Activated CD4-positive, CD25-positive, alpha-beta regulatory T cell treated with anti-CD3 and anti-CD28 coated beads, Interleukin-2, amount 50 U/mL, for 24 hours (primary cell): ENCODE measurements at places on chromosomes 7 and 10.
A peak's percentile ranks its signal among the peaks of the same experiment; 100 is the strongest.

GRCh38 chr10:11603741-11604140 is 7.7 kb downstream of the USP6NL start:
- ATAC-seq, result no peak

DNA sequence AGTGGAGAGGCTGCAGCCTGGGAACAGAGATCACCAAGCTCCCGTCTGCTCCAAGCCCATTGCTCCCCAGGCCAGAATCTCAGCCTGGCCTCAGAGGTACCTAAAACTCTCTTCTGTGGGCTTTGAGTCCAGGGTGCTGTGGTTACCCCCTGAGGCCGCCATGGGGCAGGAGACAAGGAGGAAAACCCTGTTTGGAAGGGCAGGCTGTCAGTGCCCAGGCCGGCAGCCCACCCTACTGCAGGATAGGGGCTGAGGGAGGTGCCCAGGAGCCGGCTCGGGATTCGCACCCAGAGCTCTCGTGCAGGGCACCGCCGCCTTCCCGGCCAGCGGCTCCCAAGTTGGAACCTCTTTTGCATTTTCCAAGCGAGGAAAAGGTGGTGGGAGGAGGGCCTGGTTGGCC is 24.5 kb downstream of the UNCX start:
- no peak for ATAC-seq

DNA sequence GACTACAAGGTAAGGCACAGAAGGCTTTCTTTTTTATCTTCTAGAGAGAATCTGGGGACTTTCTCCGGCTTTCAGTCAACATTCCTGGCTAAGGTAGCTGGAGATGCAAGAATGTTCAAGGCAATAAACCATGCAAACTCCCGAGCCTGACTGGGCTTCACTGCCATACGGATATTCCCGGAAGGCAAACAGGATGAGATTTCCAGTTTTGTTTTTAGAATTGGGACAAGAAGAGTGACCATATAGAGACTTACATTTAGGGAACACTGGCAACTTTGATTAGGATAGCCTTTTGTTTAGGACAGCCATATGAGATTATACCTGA is 269 bp downstream of the CALD1 start:
- ATAC-seq, result no peak

DNA sequence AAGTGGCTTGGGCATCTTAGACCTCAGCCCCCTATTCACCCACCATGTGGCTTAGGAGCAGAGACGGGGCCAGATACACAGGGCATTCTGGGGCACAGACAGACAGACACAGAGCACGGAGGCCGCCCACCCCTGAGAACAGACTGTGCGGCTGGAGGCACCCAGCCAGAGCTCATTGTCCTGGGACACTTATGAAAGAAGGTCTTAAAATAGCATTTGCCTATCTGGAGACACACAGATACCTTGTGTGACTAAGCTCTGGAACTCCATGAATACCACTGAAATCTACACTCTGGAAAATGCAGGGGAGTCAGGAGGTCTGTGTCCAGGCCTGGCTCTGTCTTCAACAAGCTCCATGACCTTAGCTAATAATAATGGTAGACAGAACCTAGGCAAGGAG is 41.4 kb upstream of the ADO start:
- no peak for ATAC-seq

GRCh38 chr10:86265236-86265894 is 101.2 kb downstream of the GRID1 start:
- ATAC-seq, result no peak

- no peak for ATAC-seq
Measured at GRCh38 chr7:44265728-44266127, 59.7 kb downstream of the CAMK2B start.

GRCh38 chr7:98659756-98660155 is 42.7 kb downstream of the NPTX2 start:
- no peak for ATAC-seq

GRCh38 chr10:126203746-126204145 is 184.5 kb downstream of the ADAM12 start:
- no peak for ATAC-seq

DNA sequence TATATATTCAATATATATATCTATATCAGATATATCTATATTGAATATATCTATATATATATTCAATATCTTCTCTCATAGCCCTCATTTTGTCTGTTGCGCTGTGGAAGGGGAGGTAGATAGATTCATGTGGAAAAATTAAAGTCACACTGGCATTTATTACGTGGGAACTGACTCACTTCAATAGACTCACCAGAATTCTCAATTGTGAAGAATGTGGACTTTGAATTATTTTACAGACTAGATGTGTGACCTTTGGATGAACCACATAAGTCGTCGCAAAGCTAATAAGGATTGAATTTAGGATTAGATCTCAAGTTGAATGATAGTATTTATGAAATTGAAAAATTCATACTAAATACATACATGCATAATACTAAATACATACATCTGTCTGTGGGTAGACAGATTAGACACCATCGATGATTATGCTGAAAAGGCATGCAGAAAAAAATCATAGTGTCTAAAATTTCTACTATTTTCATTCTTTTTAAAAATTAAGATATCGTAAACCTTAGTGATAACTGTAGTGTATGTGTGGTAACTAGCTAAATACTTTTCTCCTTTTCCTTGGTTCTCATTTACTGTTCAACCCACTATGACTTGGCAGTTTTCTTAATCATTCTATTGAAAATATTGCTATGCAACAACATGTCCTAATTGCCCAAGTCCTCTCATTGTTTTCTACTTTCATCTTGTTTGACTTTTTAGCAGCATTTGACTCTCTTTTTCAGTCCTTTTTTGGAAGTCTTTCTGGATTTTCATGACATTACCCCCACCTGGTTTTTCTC is 61.8 kb upstream of the A1CF start:
- ATAC-seq, result no peak

DNA sequence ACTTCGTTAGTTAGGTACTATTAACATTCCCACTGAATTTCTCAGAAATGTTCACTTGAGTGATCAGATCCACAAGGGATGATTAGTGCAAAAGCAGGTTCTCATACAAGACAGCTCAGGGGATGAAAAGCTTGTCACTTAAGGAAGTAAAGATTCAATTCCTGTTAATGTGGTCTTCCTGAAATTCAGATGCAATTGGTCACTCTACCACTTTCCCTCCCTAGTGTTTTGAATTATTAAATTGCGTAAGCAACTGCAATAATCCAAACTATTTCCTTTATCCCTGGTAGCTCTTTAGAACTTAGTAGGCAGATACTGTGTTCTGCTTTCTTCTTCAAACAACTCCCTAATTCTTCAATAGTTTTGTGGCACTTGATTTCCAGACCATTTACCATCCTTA is 121.4 kb downstream of the MAGI2 start:
- no peak for ATAC-seq

- no peak for ATAC-seq
Measured at GRCh38 chr7:75884476-75884875, 5.6 kb downstream of the RHBDD2 start.

DNA sequence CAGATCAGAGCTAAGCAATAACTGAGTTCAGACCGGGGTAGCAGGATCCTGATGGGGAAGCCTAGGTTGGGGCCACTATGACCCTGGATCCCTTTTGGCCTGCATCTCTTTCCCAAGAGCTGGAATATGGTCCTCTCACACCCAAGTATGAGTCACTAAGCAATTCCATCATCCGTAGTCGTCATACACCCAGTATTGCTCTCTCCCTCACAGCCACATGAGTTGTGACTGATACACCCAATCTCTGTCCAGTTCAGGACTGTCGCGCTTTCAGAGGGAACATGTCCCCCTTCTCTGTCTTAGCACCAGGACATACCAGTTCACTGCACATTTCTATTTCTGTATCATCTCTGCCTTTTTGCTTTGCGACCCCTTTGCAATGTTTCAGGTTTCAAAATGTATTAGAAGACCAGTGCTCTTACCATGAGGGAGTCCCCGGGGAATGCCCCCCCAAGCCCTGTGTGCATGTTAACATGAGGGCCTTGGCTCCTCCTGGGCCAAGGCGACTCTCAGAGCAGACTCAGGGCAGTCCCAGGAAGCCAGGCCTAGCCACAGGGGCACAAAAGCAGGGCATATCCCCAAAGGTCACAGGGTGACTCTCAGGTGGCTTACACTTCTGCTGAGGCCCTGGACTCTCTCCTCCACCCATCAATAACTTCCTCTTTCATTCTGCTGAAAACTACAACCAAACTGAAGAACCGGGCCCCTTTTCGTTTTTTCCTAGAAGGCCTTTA is 75.3 kb upstream of the SAMD8 start:
- ATAC-seq, result peak; percentile 25

DNA sequence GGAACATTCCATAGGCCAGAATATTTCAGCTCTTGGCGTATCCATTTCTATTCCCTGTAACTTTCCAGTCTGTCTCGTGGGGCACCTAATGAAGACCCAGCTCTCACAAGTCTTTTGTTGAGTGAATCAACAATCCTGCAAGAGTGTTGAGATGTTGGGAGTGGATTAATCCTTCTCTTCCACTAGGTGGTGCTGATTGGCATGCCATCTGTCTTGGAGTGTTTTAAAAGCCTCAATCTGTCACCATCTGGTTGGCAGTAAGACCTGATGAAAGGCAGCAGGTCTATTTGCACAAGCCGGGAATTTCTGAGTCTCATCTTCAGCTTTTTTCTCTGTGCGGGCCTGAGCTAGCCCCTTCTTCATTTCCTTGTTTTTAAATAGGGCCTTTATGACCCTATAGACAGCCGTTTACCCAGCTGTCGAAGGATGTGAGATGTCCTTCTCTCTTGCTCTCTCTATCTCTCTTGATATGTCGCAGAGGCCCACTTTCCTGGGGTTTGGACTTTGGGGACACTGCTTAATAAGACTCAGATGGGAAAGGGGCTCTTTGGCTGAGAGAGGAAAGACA is 180.5 kb downstream of the ZNF365 start:
- no peak for ATAC-seq

DNA sequence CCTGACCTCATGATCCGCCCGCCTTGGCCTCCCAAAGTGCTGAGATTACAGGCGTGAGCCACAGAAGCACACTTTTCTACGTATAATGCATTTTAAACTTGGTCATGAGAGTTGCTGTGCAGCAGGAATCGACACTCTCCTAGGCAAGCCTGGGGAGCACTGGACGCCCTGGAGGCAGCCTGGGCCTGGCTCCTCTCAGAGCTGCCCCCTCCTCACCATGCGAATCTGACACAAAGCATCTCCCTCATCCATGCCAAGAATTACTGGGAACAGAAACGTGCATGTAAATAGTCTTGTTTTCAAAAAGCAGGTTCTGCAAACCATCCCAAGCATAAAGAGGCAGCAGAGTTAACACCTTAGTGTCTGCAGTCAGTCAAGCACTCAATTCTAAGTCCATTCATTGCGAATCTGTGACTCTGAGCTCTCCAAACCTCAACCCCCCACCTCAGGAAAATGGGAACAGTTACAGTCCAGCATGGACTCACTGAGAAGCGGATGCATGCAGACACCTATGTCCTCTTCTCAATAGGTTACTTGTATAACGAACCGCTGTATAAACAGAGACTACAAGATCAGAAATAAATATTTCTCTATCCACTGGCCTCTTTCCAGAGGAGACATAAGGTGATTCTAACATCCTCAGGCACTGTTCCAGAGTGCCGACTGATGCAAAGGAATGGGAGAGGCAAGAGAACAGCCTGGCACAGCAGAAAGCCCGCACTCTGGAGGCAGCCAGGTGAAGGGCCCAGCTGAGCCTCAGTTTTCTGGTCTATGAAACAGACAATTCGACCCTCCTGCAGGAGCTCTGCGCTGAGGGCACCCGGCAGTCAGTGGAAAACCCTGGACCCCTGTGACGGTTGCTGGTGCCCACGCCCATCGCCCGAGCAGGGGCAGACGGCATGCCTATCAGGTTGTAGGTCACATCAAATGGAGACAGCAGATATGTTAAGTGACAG is 68.9 kb downstream of the MAD1L1 start:
- no peak for ATAC-seq

DNA sequence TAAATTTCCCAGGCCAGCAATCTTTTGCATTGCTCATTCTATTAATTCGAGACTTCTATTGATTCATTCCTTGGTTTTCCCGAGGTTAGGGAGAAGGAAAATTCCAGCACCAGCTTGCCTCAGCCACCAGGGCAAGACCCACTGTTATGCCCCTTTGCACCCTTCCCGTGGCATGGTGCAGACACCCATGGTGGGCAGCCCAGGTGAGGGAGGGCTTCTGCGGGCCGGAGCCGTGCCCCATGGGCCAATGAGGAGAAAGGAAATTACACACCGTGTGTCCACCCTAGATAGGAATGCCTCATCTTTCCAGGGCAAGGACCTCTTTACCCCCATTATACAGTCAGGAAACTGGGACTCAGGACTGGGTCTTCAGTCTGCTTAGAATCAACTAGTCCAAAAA is 4.5 kb upstream of the GRID1 start:
- ATAC-seq, result no peak

DNA sequence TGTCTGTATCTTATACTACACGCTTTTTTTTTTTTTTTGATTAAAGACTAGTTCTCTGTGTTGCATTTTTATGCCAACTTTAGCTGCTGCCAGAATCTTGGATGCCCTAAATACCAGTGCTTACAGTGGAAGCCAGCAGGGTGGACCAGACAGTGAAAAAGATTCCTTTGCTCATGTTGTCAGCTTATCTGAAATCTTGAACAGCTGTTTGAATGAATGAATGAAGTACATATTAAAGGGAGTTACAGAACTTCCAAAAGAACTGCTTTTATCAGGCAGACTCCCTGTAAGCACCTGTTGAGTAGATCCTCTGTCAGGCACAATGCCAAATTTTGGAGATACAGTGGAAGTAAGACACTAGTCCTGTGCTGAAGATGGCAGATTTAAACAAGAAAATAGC is 184.9 kb downstream of the PPP1R9A start:
- ATAC-seq, result no peak

DNA sequence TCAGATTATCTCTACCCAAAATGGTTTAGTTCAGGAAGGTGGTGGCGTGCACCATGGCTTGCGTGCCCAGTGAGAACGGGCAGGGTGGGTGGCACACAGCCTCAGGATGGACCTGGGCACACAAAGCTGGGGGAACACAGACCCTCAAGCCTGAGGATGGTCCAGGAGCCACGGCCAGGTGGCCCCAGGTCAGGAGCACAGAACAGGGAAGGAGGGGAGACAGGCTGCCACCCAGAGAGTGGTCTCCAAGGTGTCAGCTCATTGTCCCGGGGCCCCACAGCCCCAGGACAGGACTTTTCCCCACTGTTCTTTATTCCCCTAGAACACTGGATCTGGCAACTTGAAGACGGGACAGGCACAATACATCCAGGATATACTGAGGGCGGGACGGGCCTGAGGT is 75.6 kb upstream of the MGMT start:
- no peak for ATAC-seq

DNA sequence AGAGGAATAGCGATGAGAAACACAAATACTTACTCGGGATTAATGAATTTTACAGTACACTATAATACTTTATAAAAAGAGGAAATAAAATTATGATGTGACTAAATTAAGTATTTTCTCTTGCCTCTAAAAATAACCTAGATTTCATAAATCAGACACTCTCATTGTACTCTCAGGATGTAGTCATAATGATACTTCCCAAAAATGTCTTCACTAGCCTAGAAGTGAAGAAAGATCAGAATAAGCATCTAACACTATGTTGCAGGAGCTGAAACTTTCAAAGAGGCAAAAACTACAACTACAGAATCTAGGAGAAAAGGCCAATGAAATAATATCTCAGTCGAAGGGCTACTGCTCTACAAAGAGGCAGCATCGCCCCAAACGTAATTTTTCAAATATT is 49.4 kb downstream of the DNAJC1 start:
- ATAC-seq, result no peak
